Fibroblast of villous mesenchyme (primary cell): ENCODE measurements at places on chromosomes 4 and X.

GRCh38 chr4:127832585-127832984, 48.1 kb upstream of the PLK4 start:
- no peak for DNase-seq

DNA sequence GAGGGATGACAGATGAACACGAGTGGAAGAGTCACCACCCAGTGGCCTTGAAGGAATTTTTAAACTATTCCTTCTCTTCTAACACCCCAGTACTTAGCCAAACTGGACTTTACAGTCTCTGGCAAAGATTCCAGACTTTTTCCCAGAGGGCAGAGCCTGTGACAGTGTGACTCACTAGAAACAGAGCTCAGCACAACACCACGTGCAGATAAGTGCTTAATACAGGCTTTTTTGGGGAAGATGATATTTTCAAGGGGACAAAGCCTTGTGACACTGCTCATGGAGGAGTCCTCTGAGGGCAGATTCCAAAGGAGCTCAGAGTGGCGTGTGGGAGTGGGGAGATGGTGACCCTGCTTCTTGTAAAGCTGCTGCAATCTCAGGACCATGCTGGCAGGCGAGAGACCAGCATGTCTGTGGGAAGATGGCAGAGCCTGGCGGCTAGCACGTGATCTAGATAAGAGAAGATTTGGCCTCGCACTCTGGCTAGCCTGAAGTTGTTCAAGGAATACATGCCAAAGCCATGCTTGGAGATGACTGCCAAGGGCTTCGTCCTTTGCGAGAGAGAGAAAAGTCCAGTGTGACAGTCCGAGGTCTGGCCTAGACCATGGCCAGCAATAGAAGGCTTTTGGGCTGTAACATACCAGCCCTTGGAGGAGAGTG, 2.4 kb downstream of the RAB33A start:
- DNase-seq: peak; percentile 90

- peak; percentile 30 for DNase-seq
Observed at GRCh38 chrX:100994352-100995281, 25.1 kb downstream of the ARL13A start.

GRCh38 chrX:10087391-10087790, 69.4 kb upstream of the CLCN4 start:
- no peak for DNase-seq

- DNase-seq: no peak
Observed at GRCh38 chrX:154374313-154375155, at the start of gene FLNA. Gene FLNA (minus strand): TSS chrX:154374634. CDS start chrX:154371245, 3,389 bp downstream.

DNA sequence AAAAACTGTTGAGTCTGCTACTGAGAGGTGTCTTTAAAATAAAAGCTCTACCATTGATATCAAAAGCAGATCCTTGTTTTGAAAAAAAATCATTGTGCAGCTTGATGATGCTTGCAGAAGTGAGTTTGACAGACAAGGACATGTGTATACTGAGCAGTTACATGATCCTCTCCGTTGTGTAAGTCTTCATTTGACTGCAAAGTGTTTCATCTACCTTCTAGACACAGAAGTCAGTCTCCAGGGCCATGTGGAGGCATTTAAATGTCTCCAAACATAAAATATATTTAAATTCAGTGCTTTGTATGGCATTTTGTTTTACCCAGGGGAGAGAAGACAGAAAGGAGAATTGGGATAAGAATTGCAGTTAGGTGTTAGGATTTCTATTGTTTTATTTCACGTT, 107.8 kb upstream of the MYOZ2 start:
- DNase-seq: no peak

DNA sequence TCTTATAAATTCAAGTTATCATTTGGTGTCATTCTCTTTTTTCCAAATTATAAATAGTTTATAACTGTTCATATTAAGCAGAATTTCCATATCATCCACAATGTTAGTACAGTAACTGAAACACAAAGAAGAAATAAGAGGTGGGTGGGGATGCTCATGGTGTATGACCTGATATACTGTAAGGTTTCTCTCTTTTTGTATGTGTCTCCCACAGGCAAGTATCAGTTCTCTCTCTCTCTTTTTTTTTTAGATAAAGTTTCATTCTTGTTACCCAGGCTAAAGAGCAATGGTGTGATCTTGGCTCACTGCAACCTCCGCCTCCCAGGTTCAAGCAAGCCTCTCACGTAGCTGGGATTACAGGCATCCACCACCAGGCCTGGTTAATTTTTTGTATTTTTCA, 43.7 kb upstream of the UGT2A3 start:
- DNase-seq: no peak
